Fibroblast of skin of back (primary cell): ENCODE measurements at places on chromosomes 5 and 9.

DNA sequence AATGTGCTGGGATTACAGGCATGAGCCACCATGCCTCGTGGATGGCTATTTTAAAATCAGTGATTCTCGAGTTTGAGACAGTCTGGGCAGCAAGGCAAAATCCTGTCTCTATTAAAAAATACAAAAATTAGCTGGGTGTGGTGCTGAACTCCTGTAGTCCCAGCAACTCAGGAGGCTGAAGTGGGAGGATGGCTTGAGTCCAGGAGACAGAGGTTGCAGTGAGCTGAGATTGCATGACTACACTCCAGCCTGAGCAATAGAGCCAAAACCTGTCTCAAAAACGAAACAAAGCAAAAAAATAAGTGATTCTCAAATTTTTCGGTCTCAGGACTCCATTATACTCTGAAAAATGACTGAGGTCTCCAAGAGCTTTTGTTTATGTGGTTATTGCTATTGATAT is 47.9 kb upstream of the HSPA9 start:
- DNase-seq = no peak

DNA sequence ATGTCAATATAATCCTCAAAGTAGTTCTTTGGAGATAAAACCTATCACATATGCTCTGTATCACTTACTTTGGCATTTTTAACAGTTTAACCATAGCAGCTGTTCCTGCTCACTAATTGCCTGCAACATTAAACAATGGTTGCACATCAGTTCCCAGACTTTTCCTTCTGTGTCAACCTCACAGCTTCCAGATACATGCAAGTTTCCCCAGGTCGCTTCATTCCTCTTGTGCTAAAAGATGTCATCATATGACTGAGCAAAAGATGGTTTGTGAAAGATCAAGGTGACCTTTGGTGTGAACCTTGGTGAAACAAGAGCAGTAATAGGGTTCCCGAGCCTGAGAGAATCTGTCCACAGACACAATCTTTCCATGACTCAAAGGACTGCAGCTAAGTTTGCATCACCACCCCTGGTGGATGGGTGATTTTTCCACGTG is 500.4 kb upstream of the PAPPA start:
- peak; percentile 53 for DNase-seq

GRCh38 chr9:37300620-37301019 is 121.9 kb upstream of the GRHPR start:
- peak; percentile 71 for DNase-seq

DNA sequence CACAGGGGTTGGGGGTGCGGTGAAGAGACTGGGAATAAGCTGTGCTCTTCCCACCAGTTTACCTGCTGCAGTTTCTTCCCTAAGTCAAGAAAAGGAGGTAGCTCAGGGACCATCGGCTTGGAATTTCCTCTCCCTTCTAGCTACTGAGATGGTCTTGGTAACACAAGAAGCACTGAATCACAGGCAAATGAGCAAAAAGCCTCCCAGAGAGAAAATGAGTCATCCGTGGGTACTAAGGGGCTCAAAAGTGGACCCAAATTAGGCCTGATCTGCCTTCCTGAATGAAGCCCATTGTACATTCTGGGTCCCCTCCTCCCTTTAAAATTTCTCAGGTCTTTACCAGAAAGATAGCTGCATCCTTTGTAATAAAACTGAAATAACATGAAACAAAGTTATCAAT is 49.9 kb downstream of the PTPN3 start:
- DNase-seq = peak; percentile 73
